Mesothelial cell of epicardium (in vitro differentiated cells): ENCODE measurements at places on chromosomes 2 and 18.

DNA sequence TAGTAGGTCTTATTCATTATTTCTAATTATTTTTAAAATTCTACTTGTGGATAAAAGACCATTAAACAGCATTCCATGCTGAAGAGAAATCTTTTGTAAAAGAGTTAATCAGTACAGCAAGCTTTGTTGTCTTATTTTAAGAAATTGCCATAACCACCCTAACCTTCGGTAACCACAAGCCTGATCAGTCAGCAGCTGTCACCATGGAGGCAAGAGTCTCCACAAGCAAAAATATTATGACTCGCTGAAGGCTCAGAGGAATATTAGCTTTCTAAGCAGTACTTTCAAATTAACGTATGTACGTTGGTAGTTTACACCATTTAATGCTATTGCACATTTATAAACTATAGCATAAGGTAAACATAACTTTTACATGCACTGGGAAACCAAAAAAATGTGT lies 650.5 kb upstream of the LINC00305 start:
- H3K4me1 ChIP-seq, result no peaks in the 10 kb centered on the region
- no peaks in the 10 kb centered on the region for H3K36me3 ChIP-seq
- no peak overlapping the region for H3K4me3 ChIP-seq
- no peak overlapping the region for H3K27ac ChIP-seq

DNA sequence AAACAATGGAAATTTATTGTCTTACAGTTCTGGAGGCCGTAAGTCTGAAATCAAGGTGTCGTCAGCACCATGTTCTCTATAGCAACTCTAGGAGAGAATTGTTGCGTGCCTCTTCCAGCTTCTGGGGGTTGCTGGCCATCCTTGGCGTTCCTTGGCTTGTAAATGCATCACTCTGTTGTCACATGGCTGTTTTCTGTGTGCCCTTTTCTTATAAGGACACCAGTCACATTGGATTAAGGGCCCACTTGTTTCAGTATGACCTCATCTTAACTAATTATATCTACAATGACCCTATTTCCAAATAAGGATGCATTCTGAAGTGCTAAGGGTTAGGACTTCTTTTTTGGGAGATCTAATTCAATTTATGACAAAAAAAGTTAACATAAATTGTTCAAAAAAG lies 1.4 kb upstream of the PLEK start:
- H3K4me3 ChIP-seq, result no peak overlapping the region
- no peaks in the 10 kb centered on the region for H3K36me3 ChIP-seq
- no peak overlapping the region for H3K27ac ChIP-seq
- DNase-seq, result no peak

DNA sequence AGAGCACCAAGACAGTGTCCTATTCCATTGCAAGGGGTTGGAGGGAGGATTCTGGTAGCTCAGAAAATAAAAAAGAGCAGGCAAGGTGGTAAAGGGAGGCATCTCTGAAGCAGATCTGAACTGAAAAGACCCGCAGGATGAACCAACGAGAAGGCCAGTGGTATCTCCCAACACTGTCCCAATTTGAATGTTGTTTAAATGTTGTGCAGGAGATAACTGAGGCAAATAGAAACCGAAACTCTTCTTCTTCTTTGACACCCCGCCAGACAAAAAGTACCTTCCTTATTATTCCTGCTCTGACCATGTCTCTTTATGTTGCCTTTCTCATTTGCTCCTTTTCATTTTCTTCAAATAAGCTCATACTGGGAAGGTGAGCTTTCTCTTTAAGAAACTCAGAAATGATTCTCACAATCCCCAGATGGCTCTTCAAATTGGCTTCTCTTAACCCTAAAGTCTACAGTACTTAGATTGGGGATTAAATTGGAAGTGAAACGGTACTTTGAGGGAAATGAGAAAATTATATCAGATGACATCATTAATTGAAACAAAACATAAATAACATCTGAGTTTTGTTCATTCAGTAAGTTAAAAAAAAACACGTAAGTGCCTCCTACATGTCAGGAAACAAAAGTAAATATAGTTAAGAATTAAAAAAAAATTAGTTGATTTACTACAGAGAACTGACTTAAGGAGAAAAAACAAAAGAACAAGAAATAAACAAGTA lies 143.6 kb downstream of the WDPCP start:
- DNase-seq, result no peak
- H3K27me3 ChIP-seq, result no peaks in the 10 kb centered on the region
- no peak overlapping the region for H3K27ac ChIP-seq
- peaks cover 6% of the 10 kb centered on the region for H3K4me1 ChIP-seq
- no peak overlapping the region for H3K4me3 ChIP-seq

GRCh38 chr2:84425310-84425709 lies 33.8 kb downstream of the SUCLG1 start:
- H3K4me1 ChIP-seq, result peaks cover 6% of the 10 kb centered on the region
- no peaks in the 10 kb centered on the region for H3K27me3 ChIP-seq
- no peak overlapping the region for H3K4me3 ChIP-seq
- DNase-seq, result no peak
- H3K36me3 ChIP-seq, result peaks cover 31% of the 10 kb centered on the region
